ENCODE measurements at places on chromosomes 1 and 21.

DNA sequence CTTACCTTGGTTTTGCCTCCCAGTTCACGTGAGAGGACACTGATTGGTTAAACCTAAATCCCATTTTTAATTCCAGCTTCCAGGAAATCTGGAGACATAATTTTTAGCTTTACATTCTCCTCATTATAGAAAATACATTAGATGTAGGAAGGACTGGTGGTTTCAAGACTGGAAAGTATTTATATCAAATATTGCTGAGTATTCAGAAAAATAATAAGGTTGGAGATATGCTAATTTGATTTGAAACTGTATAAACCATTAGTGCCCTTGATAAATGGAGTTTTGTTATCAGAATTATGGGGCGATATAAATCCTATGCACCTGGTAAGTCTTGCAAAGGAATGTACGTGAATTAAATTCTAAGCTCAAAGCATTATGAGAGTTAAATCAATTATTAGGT is 218.0 kb upstream of the ADGRL4 start:
- DNase-seq: no peak

- no peak for DNase-seq
Measured at GRCh38 chr1:220950576-220950975, 71.3 kb downstream of the HLX start.

DNA sequence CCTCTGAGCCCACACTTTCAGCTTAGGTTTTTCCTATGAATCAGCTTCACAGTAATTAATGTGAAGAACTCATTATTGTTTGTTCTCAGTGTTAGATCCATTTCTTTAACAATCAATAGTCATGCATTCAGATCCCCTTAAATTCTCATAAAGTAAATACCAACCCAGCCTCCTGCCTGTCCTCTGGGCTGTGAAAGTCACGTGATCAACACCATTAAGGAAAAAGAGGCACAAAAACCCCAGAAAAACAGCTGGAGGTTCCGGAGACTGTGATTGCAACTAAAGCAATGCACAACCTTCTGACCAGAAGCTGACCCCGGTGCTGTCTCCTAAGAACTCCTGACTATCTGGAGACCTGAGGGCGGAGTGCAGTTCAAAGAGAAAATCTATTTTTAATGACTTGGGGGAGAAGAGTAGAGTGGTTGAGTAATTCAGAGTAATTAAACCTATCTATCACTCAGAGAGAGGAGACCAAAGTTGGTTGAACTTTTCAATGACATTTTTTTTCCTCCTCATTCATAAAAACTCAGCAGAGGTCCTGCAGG is 132.5 kb downstream of the PLXNA2 start:
- DNase-seq: no peak

DNA sequence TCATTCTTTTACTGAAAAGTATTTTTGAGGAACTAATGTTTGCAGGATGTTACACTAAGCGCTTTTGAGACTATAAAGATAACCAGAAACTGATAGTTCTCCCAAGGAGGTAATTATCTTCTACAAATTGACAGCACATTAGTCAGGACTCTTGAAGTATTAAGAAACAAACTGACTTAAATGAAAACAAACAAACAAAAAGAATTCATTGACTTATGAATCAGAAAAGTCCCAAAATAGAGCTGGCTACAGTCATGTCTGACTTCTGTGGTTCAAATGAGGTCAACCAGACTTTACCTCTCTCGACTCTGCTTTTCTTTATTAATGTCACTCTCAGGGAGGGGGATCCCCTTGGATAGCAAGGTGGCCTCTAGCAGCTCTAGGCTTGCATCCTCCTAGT is 296.8 kb downstream of the TPR start:
- no peak for DNase-seq

DNA sequence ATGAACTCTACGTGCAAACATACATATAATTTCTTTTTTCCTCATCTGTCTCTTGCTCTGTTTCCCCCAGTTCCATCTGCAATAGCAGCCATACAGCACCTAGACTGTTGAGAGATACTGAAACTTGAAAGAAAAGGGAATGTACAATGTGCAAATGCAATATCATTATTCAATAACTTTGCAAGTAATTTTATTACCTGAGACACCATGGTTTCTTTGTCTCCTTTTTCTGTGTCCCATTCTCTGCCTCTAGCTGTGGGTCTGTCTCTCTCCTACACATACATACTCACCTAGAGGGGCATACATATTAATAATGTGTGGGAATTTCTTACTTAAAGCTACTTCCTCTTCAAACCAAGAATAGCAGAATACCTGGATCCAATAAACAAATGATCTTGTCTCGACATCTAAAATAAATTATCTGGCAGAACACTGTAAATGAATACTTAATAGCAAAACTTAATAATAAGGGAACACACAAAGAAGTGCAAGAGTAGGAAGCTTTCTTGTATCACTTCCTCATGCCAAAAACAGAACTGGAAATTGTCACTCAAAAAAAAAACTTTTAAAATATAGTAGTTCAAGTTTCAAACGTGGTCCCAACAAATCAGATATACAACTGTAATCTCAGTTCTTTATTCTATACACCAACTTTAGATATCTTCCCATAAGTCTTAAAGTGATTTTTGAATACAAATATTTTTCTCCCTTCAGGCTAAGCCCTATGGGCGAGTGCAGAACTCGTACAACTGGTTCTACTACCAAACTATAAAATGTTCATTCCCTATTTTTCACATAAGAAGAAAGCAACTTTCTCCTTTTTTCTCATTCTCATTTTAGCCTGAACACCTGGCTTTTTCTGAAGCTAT is 194.6 kb downstream of the NRIP1 start:
- no peak for DNase-seq

GRCh38 chr1:97806996-97807520 is 113.8 kb downstream of the DPYD start:
- no peak for DNase-seq

Data from D341Med (cell line).